NCI-H1436 treated with DMSO at 0.1 percent for 48 hours (cell line): ENCODE measurements at places on chromosomes 7 and 10.

- no peak for DNase-seq
Measured at GRCh38 chr7:17326378-17326777, 27.9 kb downstream of the AHR start.

GRCh38 chr7:14457568-14458453, 444.7 kb downstream of the DGKB start:
- DNase-seq, result no peak

DNA sequence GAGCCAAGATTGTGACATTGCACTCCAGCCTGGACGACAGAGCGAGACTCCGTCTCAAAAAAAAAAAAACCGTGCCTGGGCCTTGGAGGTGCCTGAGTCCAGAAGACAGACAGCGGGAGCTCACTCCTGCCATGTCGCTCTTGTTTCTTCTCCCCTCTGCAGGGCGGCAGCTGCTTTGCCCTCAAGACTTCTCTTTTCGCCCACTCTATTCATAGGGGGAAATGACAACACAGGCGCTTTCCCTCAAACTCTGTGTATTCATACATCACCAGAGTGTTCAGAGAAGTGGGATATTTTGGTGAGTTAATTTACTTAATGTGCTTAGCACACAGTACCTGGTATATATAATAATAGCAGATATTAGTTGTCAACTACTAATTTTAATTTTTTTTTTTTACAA, 44.5 kb downstream of the FOXK1 start:
- no peak for DNase-seq

GRCh38 chr7:21753071-21753470, 192.6 kb downstream of the CDCA7L start:
- no peak for DNase-seq

- DNase-seq, result no peak
Measured at GRCh38 chr10:33533612-33534011, 199.1 kb upstream of the NRP1 start.

GRCh38 chr10:49070701-49071100, 44.6 kb downstream of the VSTM4 start:
- no peak for DNase-seq

DNA sequence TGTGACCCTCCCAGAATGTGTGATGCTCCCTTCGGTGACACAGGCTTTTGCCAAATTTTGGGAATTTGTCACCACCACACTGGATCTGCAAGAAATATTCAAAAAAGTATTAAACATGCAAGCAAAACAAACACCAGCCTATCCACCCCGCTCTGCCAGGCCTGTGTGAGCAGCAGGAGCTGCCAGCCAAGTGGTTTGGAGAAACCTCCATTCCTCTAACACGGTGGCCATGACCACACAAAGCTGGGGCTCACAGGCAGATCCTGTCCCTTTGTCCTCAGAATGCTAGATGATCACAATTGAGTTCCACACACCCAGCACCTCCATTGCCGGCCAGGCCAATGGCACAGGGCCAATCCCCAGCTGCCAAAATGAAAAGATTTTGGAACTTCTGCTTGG, 261.9 kb upstream of the PPP2R2D start:
- no peak for DNase-seq

GRCh38 chr7:2932402-2933251, 88.5 kb upstream of the GNA12 start:
- no peak for DNase-seq

DNA sequence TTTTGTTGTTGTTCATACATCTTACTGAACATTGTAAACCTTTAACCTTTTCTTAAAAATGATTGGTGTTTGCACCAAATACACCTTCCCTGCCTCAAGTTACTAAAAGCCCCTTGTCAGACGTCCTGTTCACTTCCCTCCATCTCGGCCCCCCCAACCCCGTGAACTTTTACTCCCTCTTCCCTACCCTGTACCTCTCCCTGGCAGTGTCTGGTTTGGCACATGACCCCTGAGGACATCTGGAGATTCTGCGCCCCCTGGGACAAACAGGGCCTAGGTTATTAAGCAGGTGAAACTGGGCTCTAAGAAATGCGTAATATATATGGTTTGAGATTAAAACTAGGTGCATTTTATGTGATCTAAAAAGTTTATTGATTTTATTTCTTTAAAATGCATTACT, 1.4 kb downstream of the PPP2R2D start:
- no peak for DNase-seq

DNA sequence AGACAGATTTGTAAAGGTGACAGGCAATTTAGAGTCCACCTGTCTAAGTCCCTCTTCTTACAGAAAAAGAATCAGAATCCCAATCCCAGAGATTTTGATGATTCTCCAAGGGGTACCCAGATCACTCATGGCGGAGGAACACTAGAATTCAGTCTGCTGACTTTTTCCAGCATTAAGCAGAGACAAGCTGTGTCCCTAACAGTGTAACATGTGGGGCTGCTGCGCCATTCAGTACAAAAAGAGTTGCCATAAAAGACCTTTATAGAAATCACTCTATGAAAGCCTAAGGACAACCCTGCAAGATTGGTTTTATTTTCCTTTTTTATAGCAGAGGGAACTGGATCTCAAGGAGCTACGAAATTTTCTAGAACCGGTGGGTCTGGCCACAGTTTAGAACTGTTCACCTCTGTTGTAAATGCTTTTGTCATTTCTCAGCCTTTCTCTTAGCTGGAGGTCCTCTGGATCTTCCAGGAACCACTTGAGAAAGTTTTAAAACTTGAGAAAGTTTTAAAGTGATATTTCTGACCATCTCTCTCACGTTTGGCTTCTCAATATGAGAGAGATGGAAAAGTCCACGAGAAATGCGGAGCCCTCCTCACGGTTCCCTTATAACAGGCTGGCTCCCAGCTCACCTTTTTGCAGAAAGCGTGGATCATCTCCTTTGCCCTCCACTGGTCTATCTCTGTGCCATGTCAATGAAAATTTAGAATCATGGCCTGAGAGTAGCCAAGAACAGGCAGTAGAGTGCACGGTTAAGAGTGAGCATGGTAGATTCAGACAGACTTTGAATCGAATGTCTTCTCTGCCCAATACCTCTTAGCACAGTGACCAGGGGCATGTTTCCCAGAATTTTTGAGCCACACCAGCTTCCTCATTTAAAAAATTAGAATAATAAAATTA, 826 bp downstream of the GIMAP7 start:
- no peak for DNase-seq

GRCh38 chr10:129416956-129417765, 49.9 kb upstream of the MGMT start:
- DNase-seq, result no peak

- no peak for DNase-seq
Measured at GRCh38 chr7:128322040-128322643, 21.6 kb downstream of the RBM28 start.

- no peak for DNase-seq
Measured at GRCh38 chr7:1081931-1082401, 5.9 kb upstream of the GPER1 start.

- DNase-seq, result no peak
Measured at GRCh38 chr10:78932054-78932386, 136.7 kb upstream of the ZMIZ1 start.

DNA sequence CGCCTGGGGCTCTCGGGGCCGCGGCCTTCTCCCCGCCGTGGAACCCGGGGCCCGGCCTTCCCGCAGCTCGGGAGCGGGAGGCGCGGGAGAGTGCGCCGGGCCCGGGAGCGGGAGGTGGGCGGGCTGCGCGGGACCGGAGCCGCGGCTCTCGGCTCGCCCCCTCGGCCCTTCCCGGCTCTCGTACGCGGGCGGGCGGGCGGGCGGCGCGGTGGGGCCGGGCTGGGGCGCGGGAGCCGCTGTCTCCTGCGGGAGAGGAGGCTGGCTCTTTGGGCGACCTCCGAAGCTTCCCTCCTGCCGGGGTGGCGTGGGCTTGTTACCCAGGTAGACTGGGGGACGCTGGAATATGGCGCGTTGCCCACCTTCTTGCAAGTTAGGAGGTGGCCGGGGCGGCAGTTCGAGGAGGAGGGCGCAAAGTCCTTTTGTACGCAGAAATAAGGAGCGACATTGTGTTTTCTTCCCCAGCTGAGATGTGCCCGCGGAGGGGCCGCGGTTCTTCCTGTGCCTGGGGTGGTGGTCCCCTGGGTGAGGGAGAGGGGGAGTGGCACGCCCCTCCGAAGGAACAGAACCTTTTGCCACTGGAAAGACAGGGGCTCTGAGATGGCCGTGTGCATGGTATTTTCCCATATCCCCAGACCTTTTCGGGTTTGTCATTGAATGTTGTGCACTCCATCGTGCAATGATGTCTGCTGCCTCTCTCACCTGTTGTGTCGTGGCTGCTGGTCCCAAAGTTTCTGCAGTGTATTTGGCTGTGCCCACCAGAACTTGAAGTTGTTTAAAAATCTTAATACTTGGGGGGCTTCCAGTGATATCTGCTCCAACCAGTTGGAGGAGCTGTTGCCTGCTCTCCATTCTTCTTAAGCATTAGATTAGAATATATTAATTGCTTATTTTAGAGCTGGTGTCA, 844 bp downstream of the NRF1 start:
- no peak for DNase-seq

- no peak for DNase-seq
Measured at GRCh38 chr7:64882341-64883112, 20.5 kb upstream of the ZNF273 start.

DNA sequence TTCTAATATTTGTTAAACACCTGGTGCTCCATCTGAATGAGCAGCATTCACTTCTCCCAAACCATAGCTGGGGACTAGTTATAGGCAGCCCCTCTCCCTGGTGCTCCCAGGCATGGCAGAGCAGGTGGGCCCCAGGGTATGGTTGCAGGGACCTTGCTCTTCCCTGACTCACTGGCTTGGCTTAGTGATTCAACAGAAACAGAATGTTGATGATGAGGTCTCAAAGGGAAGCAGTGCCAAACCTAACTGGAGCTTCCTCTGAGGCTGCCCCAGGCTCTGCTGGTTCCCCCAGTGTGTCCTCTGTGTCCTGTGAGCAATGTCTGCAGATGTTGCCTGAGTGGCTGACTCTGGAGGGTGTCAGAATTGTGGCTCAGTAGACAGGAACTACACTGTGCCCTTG, 3.7 kb downstream of the GPR26 start:
- DNase-seq, result no peak

GRCh38 chr10:11026773-11027172, 9.1 kb downstream of the CELF2 start:
- DNase-seq, result no peak

GRCh38 chr7:95493247-95493646, 7.5 kb downstream of the ASB4 start:
- no peak for DNase-seq

- no peak for DNase-seq
Measured at GRCh38 chr10:88299787-88300186, 283.3 kb downstream of the RNLS start.
